ENCODE measurements at places on chromosomes 5 and 9.

DNA sequence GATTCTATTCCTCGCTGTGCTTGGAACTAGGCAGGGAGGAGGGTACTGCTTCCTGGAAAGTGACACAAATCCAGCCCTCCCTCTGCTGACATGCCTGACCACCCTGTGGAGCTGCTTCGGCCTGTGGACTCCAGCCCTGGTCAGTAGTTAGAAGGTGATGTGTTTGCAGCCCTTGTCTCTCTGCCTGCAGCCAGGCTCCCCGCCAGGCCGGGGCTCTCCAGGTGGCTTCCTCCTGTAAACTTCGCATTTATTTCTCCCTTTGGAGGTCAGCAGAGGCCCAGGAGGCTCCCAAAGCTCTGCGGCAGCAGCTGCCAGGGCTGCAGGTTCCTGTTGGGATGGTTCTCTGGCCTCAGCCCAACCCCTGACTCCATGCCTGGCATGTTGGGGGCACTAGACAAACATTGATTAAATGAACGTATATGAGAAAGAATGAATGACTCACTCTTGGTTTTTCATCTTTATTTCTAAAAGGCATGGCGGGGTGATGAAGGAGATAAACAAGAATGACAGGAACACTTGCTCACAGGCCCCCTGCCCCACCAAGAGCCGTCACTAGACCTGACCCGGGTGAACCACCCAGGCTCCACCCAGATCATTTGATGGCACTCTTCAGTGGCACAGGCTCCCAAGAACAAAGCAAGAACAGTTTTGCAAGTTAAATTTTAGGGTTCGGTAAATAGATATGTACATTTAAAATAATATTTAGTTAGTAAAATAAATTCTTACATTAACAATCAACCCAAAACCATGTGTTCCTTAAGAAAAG, 8.4 kb upstream of the IRX2 start:
- DNase-seq, result no peak

DNA sequence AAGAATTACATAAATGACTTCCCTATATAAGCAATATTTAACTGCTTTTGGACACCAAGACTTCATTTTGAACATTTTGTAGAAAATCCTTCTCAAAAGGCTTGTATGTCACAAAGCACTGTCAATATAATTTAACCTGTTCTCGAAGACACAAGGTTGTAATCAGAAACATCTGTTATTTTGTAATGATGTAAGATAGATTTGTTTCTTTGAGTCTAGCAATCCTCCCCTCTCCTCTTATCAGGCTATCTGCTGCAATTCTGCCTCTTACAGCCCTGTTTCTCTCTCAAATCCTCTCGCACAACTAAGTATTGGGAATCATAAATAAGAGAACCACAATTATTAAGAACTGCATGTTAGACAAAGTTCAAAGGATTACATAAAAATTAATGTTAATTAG, 18.6 kb upstream of the TARS1 start:
- DNase-seq, result no peak

- DNase-seq, result no peak
Observed at GRCh38 chr5:120919017-120919416, 454.9 kb downstream of the PRR16 start.

DNA sequence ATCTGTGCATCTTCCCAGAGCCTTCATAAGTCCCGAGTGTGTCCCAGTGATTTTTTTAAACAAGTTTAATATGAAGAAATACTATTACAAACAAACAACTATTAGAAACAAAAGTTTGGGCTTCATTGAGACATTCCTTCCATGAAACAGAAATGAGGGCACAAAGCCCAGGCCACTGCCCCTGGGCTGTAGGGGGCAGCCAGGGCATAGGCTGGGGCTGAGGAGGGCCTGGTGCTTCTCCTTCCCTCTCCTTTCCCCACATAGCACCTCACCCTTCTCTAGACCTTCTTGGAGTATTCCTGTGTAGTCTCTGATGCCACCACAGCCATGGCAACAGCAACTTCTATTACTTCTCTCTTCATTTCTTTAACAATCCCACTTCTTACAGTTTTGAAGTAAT, 348.2 kb downstream of the IRX2 start:
- DNase-seq, result no peak

DNA sequence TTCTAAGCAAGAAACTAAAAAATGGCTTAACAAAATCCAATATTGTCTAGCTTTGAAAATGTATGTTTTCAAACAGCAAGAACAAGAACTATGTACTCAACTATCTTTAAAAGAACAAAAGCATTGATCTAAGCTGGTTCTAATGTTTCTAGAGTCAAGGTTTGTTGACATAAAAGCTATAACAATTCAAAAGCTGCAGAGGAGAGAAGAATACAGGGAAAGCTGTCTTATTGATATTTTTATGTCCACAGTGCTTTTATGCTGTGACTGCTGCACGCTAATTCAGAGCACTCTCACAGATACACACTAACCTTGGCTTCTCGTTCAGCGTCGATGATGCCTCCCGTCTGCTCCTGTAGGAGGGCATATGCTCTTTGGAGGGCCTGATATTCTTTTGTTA, 129.5 kb upstream of the DPYSL3 start:
- no peak for DNase-seq

- no peak for DNase-seq
Observed at GRCh38 chr5:172872997-172873491, 39.0 kb downstream of the ERGIC1 start.

DNA sequence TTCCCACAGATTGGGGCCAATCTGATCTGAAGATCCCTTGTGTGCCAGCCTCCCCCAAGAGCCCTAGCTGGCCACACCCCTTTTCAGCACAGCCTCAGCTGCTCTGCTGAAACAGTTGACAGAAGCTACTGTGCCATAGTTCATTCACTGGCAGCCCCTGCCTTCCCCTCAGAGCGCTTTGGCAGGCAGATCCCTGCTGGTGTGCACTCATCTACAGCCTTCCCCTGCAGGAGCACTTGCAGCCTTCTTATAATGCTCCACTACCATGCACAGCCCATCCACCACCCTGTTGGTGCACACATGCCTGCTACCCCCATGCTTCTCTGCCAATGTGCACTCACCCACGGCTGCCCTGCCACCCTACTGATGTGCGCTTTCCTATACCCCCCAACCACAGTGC, 471.3 kb downstream of the MTRR start:
- DNase-seq, result no peak

DNA sequence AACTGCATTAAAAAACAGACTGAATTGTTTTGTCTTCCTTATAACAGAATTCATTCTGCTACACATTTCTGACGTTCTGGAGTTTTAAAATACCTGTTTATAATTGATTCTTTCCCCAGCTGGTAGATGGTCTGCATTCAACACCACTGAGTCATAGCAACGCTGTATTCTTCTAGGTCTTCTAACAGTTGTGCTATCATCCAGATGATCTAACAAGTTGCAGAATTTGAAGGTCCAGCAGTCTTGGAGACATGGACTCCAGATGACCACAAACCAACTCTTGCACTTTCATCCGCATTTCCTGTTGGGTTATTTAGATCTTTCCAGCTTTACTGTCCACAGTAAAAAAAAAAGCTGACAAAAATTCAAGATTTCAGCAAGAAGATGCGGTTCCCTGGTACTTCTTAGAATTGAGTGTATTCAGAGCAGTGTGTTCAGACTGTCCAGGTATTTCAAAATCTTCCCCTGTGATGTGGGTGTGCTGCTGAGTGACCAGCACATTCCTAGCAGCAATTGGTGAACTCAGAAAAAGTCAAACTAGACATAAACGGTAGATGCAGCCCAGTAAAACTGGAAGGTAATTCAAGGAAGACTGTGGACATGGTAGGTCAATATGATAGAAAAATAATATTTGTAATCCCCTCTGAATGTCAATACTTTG, 50.2 kb downstream of the CSNK1A1 start:
- no peak for DNase-seq

GRCh38 chr5:116506488-116506887, 68.1 kb downstream of the SEMA6A start:
- no peak for DNase-seq

- DNase-seq, result no peak
Observed at GRCh38 chr9:14723301-14723700, 768 bp upstream of the CER1 start.

DNA sequence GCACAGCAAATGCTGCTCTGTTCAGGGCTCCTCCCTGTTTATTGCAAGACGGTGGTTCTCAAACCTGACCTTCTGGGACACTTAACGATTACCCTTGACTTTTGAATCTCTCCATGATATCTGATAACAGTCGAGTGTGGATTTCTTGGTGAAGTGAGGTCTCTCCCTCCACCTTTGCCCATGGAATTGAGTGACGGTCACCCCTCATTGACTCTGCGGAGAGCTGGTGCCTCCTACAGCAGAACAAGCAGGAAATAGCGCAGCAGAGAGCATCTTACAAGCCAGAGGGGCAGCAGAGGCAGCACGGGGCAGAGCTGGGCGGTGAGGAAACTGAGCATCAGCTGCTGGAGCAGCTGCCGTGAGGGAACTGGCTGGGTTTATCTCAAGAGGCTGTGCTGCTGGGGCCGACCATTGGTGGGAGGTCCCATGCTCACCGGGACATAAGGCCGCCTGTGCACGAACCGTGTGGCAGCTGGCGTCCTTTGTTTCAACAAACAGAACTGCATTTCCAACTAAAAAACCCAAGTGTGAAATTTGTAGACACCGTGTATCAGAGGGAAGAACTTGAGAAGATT, 189.8 kb downstream of the MTRR start:
- no peak for DNase-seq

GRCh38 chr9:136694163-136694871, 7.1 kb upstream of the AGPAT2 start:
- no peak for DNase-seq

GRCh38 chr5:152990217-152990616, 500.3 kb upstream of the GRIA1 start:
- no peak for DNase-seq

- no peak for DNase-seq
Observed at GRCh38 chr5:54580997-54581811, 63.6 kb downstream of the SNX18 start.

All from T-helper 1 cell (primary cell).